ENCODE measurements at places on chromosomes 1 and 21.

- no peak for DNase-seq
Observed at GRCh38 chr1:55129194-55129728, 85.9 kb downstream of the USP24 start.

DNA sequence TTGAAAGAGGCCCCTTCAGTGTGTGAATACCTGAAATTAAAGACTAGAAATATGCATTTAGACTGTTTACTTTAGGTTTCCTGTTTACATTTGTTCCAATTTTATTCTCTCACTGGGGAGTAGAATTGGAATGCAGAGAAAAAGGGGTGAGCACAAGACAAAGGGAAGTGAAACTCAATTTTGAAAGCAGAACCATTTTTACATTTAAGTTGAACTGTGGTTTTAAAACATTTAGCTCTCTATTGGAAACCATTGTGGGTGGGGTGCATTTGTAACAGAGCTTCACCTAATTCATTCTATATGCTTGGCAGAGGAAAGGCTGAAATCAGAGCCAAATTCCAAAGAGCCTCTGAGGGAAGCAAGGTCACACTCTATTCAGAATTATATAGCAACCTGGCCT is 235.3 kb upstream of the C1orf105 start:
- no peak for DNase-seq

GRCh38 chr1:112541299-112541698 is 32.5 kb downstream of the WNT2B start:
- no peak for DNase-seq

DNA sequence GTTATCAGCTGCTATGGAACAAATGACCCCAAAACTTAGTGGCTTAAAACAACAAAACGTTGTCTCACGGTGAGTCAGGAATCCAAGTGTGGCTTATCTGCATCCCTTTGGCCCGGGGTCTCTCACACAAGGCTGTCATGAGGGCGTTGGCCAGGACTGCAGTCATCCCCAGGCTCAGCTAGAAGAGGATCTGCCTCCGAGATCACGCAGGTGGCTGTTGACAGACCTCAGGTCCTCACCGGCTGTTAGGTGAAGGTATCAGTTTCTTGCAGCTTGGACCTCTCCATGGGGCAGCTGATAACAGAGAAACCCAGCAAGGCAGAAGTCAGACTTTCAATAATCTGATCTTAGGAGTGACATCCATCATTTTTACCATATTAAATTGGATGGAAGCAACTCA is 52.7 kb upstream of the SYT6 start:
- no peak for DNase-seq

All from left ventricle myocardium superior (tissue), 1 donor.